ENCODE measurements at places on chromosomes 16 and 17. TPM values are rescaled to one million over a fixed set of nuclear protein-coding genes. Genes with fewer than 3 reads are reported as not detected.
A peak's percentile ranks its signal among the peaks of the same experiment; 100 is the strongest.

- no peaks in the 10 kb centered on the region for H3K4me1 ChIP-seq
- no peaks in the 10 kb centered on the region for H3K27me3 ChIP-seq
- no peak for DNase-seq
- no peaks in the 10 kb centered on the region for H3K36me3 ChIP-seq
Measured at GRCh38 chr16:82016964-82017363, 5.7 kb upstream of the SDR42E1 start.

GRCh38 chr16:69329369-69330285 is 761 bp downstream of the PDF start:
- peak overlapping the region; percentile 96 for H3K4me3 ChIP-seq
- no peaks in the 10 kb centered on the region for H3K27me3 ChIP-seq

- no peak overlapping the region for H3K27ac ChIP-seq
- H3K36me3 ChIP-seq, result no peaks in the 10 kb centered on the region
- no peaks in the 10 kb centered on the region for H3K4me1 ChIP-seq
- H3K27me3 ChIP-seq, result no peaks in the 10 kb centered on the region
Measured at GRCh38 chr17:32903774-32904673, 23.9 kb upstream of the TMEM98 start.

The KRTAP2-1 gene
- total RNA-seq, result not detected

- no peak overlapping the region for H3K4me3 ChIP-seq
- H3K4me1 ChIP-seq, result no peaks in the 10 kb centered on the region
- H3K27ac ChIP-seq, result no peak overlapping the region
Measured at GRCh38 chr16:15477802-15478201, 43.4 kb downstream of the BMERB1 start.

DNA sequence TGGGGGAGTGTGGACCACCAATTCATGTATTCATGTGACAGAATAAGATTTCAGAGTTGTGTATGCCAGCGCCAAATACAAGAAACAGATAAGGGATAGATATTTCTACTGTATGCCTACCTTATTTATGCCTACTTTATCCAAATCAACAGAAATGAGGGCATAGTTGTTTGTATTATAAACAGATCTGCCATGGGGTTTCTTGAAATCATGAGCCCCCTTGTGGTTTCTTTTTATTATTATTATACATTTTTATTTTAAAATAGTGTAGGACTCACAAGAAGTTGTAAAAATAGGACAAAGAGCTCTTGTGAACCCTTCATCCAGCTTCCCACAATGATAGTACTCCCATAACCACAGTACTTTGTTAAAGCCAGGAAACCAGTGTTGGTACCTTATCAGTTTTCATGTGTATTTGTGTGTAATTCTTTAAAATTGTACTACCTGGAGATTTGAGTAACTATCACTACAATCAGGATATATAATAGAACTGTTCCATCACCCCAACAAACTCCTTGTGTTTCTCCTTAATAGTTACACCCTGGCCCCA is 229.4 kb downstream of the CCDC182 start:
- DNase-seq, result no peak
- H3K4me1 ChIP-seq, result no peaks in the 10 kb centered on the region
- H3K4me3 ChIP-seq, result no peak overlapping the region
- H3K36me3 ChIP-seq, result no peaks in the 10 kb centered on the region

- peaks cover 22% of the 10 kb centered on the region for H3K4me1 ChIP-seq
- H3K27me3 ChIP-seq, result peaks cover 21% of the 10 kb centered on the region
- DNase-seq, result no peak
- H3K27ac ChIP-seq, result peak overlapping the region; percentile 76
- no peaks in the 10 kb centered on the region for H3K36me3 ChIP-seq
Measured at GRCh38 chr17:81034168-81034777, 678 bp upstream of the BAIAP2 start.

The CLEC3A gene
- total RNA-seq, result not detected

- H3K4me3 ChIP-seq, result peak overlapping the region; percentile 16
- no peak for DNase-seq
- H3K27ac ChIP-seq, result no peak overlapping the region
- H3K27me3 ChIP-seq, result peaks cover 41% of the 10 kb centered on the region
- no peaks in the 10 kb centered on the region for H3K36me3 ChIP-seq
Measured at GRCh38 chr17:49495842-49496182, 719 bp downstream of the NGFR start.

- no peaks in the 10 kb centered on the region for H3K27me3 ChIP-seq
- no peak overlapping the region for H3K27ac ChIP-seq
- no peak for DNase-seq
- H3K4me1 ChIP-seq, result no peaks in the 10 kb centered on the region
- no peaks in the 10 kb centered on the region for H3K36me3 ChIP-seq
Measured at GRCh38 chr17:29357821-29358232, 32.3 kb upstream of the TAOK1 start.

The MGAT5B gene
- total RNA-seq, result 1.2 TPM

DNA sequence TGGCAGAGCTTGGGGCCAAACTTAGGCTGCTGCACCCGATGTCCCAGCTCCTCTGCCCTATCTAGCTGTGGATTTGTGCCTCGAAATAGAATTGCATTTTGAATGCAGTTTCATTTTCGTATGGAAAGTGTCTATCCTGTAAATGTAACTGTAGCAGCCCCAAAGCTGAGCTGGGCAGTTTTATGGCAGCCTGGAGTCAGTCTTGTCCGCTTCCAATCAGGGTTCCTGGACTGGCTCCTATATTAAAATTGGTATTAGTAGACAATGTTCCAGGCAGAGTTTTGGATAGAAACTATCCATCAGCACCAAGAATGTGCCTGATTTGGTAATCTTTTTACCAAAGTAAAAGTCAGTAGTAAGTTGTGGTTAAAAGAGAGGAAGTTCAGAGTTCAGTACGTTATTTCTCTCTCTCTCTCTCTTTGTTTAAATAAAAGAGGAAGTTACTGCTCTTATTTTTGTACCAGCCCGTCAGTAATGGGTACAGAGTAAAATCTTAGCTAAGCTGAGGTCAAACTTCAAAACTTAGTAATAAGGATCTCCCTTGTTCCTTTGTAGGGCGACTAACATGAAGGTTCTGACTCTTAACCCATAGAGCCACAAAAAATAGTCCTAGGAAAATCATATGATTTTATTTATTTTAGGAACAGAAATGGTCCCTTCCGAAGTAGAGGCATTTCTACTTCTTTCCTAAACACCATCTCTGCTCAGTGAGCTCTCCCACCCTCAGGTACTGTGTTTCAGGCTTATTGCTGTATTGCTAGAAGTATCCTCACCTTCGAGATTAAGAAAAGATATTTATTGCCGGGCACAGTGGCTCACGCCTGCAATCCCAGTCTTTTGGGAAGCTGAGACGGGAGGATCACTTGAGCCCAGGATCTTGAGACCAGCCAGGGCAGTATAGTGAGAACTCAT is 28.0 kb downstream of the PRKCB start:
- no peak overlapping the region for H3K4me3 ChIP-seq
- H3K27ac ChIP-seq, result peak overlapping the region; percentile 59
- no peaks in the 10 kb centered on the region for H3K36me3 ChIP-seq
- no peaks in the 10 kb centered on the region for H3K27me3 ChIP-seq
- no peak for DNase-seq
- peaks cover 7% of the 10 kb centered on the region for H3K4me1 ChIP-seq

DNA sequence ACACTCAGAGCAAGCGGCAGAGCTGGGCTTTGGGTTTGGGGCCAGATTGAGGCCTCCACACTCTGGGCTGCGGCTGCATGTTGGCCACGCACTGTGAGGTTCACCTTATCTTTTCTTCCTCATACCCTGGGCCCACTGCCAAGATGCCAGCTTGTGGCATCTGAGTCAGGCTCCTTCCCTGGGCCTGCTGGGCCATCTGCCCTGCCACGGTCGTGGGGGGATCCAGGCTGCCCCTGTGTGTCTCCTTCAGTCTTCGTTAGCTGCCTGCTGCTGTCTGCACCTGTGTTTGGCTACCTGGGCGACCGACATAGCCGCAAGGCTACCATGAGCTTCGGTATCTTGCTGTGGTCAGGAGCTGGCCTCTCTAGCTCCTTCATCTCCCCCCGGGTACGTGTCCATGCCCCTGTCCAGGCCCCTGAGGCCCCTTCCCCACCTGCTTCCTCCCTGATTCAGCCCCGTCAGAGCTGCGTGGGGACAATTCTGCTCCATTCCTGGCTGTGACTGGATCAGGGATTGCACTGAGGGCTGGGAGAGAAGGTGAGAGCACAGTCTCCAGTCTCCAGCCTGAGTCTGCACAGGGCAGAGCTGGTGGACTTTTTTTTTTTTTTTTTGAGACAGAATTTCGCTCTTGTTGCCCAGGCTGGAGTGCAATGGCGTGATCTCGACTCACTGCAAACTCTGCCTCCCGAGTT is 11.2 kb downstream of the SPNS3 start:
- H3K4me3 ChIP-seq, result no peak overlapping the region
- no peaks in the 10 kb centered on the region for H3K36me3 ChIP-seq
- H3K4me1 ChIP-seq, result peaks cover 18% of the 10 kb centered on the region
- H3K27ac ChIP-seq, result no peak overlapping the region
- peak; percentile 82 for DNase-seq
- no peaks in the 10 kb centered on the region for H3K27me3 ChIP-seq
